ENCODE measurements at places on chromosomes 11 and 22.

DNA sequence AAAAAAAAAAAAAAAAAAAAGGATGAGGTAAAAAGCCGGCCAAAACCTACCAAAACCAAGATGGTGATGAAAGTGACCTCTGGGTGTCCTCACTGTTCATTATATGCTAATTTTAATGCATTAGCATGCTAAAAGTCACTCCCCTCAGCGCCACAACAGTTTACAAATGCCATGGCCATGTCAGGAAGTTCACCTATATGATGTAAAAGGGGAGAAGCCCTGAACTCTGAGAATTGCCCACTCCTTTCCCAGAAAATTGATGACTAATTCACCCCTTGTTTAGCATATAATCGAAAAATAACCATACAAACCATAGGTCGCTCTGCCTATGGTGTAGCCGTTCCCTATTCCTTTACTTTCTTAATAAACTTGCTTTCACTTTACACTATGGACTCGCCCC lies 11.1 kb downstream of the C11orf96 start:
- no peak for DNase-seq

DNA sequence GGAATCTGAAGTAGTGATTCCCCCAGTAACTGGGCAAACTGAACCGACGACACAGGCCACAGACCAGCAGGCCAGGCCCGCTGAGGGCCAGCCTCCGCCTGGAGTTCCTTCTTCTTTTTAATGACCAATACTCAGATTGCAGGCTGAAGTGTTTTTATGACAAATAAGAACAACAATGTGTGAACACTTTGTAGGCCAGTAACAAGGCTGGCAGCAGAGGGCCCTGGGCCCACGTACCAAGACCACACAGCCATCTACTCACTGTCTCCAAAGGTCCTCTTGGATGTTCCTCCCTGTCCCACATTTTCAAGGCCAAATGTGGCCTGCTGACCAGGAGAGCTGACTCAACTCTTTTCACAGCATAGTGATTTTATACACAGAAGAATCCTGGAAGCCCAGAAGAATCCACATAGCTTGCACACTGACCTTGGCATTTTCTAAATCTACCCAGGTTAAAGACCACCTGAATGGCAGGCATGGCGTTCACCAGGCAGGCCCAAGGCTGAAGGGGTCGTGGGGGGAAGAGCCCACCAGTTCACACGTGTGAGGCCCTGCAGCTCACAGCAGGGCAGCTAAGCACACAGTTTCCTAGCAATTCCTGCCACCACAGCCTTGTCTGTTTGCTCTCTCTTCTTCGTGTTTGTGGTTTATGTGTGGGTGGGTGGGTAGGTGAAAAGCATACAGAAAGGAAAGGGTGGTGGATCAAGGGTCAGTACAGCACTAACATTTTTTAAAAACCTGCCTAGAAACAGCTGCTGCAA lies 13.3 kb downstream of the SMCO4 start:
- no peak for DNase-seq

DNA sequence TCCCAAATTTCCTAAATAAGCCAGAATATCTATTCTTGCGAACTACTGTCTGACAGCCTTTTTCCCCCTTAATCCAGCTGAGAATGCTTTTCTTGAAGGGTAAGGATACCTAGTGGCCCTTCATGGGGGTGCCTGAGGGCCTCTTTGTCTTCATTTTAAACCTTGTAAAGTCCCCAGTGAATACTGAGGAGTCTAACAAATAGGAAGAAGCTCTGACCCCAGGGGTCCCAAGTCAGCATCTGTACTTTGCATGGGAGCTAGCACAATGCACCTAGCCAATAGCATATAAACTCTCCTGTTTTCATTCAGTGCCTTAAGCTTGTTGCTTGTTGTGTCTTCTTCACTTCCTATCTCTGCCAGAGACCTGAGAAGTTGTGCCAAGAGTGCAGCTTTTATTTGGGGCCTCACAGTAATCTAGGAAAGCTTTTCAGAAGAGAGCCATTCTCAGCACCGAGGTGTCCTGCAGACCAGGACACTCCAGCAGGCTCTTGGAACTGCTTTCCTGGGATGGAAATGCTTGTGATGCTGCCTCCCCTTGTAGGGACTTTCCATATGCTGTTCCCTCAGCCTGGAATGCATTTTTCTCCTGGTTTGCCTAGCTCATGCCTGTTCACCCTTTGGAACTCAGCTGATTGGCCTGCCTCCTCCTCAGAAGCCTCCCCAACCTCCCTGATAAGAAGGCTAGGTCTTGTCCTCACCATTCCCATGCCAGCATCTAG lies 37.2 kb downstream of the BMAL1 start:
- no peak for DNase-seq

GRCh38 chr22:17639247-17639741 lies 737 bp downstream of the BCL2L13 start:
- no peak for DNase-seq

DNA sequence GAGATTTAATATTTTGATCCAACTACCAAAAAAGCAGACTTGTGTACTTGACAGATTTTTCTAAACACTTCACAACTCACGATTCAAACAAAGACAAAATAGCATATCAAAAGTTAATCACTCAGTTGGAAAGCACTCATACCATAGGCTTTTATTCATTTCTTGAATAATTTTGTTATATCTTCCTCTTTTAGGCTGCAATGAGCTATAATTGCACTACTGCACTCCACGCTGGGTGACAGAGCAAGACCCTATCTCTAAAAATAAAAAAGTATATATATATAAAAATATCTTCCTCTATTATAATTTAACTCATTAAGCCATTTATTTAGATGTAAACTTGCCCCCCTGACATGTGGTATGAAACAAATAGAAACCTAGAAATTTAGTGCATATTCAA lies 19.9 kb downstream of the SC5D start:
- no peak for DNase-seq

GRCh38 chr22:29744902-29745301 lies 21.9 kb downstream of the ZMAT5 start:
- peak; percentile 49 for DNase-seq

DNA sequence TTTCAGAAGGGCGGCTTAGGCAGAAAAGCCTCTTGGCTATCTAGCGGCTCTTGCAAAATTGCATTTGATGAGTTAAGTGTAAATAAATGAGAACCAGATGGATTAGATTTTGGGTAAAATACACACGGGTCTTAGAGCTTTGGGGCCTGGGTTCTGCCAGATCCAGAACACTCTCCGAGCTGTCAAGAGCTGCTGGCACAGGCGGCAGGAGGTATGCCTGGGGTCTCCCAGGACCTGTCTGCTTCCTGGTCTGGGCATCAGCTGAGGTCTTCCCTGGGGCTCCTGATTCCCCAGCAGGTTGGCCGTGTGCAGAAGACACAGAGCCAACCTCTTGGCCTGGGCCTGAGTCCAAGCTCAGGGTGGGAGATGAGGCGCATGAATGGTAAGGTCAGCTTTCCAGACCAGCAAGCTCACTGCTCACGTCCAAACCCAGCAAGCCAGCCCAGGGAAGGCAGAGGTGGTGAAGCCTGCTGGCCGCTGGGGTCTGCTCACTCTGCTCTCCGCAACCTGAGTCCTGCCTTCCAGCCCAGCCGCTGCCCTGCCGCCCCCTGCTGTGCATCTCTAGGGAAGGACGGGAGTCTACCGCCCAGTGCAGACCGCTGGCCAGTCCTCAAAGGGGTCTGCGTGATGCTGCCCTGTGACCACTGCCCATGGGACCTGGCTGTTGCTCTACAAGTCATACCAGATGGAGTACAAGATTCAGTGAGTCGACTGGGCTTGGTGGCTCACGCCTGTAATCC lies 44.9 kb downstream of the SCUBE1 start:
- DNase-seq = no peak

- DNase-seq = no peak
These were observed 18.1 kb downstream of the TBC1D10A start for GRCh38 chr22:30308518-30309230.

DNA sequence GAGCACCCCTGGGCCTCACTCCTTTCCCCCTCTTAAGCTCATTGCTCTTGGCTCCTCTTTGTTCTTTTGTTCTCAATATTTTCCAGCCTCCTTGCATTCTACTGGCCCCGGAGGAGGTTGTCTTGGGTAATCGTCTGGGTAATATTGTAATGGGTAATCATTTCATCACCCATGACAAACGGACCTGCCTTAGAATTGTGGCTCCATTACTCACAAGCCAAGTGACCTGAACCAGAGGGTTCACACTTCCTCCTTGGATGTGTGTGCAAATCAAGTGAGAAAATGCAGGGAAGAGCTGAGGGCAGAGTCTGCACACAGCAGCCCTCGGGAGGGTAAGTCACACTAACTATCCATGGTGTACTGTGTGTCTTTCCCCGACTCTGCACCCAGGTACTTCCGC lies 305.0 kb downstream of the BUD13 start:
- DNase-seq = peak; percentile 4

- no peak for DNase-seq
These were observed 20.8 kb downstream of the C11orf71 start for GRCh38 chr11:114379394-114380069.

DNA sequence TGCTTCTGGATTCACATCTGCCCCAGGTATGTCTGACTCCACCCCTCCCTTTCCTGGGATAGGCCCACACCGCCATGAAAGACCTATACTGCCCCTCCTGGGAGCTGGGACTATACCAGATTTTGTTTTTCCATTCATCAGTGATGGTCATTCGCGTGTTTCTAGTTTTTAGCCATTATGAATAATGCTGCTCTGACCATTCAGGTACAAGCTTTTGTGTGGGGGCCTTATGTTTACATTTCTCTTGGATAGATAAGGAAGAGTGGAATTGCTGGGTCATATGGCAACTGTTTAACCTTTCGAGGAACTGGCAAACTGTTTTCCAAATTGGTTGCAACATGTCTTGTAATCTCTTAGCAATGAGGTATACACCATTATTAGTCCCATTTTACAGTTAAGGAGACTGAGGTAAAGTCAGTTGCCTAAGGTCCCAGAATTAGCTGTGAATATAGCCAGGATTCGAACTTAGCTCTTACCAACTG lies 1.2 kb upstream of the TBC1D10A start:
- no peak for DNase-seq

DNA sequence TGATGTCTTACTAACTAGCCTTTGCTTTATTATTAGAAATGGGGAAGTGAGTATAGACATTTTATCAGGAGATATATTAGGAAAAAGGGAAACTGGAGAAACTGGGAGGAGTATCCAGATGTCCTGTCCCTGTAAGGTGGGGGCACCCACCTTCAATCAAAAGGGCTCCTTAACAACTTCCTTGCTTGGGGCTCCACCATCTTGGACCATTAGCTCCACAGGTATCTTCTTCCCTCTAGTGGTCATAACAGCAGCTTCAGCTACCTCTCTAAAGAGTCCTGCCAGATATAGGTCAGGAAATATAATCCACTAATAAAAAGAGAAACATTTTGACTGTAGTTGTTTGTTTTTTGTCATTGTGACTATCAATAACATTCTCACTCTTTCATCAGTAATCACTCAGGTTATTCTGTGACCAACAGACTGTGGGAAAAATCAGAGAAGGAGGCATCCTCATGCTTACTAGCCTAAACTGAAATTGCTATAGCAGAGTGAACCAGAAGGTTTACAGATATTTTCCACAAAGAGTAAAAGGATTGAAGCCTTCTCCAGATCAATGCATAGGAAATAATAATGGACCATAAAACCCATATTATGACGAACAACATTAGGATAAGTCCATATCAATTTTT lies 10.4 kb downstream of the OR51B4 start:
- no peak for DNase-seq

- no peak for DNase-seq
These were observed 1402.6 kb downstream of the BRD1 start for GRCh38 chr22:48425091-48425506.

GRCh38 chr11:18669219-18669596 lies 29.4 kb upstream of the TMEM86A start:
- no peak for DNase-seq

DNA sequence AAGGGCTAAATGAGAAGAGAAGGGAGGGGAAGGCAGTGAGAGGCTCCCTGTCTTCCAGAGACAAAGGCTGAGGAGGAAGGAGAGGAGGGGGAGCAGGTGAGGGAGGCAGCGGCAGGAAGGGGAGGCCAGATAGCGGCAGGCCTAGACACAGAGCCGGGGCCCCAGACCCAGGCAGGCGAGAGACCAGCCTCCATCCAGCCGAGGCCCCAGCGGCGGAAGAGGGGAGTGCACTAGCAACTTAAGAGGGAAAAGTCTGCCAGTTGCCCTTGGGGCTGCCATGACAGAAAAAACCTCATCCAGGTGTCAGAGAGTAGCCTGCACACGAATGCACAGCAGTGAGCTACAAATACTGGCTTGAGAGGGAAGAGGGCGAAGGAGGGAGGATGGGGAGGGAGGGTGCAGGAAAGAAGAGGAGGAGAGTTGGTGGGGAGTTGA lies 46.7 kb downstream of the IGLL1 start:
- no peak for DNase-seq

GRCh38 chr11:127017482-127017881 lies 16.9 kb upstream of the KIRREL3 start:
- peak; percentile 61 for DNase-seq

- no peak for DNase-seq
These were observed 238.4 kb downstream of the BUD13 start for GRCh38 chr11:116534270-116534975.

DNA sequence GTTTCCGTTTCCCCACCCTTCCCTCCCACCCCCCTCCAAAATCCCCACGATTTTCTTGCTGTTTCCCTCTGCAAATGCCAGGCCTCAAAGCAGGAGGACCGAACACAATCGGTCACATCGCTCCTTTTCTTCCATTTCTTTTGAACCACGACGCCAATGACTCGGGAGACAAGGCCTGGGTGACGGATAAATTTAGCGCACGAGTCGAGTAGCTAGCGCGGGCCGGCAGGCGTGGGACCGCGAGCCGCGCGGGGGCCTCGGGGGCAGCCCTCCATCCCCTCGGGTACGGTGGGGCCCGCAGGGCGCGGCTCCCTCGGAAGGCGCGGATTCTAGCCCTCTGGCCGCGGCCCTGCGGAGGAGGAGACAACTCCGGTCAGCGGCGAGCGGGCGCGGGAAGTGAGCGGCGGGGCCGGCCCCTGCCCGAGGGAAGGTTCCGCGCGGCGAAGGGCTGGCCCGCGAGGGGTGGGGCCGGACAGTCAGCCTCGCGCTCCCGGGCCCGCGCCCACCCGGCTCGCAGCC lies 414 bp downstream of the JOSD1 start:
- no peak for DNase-seq

DNA sequence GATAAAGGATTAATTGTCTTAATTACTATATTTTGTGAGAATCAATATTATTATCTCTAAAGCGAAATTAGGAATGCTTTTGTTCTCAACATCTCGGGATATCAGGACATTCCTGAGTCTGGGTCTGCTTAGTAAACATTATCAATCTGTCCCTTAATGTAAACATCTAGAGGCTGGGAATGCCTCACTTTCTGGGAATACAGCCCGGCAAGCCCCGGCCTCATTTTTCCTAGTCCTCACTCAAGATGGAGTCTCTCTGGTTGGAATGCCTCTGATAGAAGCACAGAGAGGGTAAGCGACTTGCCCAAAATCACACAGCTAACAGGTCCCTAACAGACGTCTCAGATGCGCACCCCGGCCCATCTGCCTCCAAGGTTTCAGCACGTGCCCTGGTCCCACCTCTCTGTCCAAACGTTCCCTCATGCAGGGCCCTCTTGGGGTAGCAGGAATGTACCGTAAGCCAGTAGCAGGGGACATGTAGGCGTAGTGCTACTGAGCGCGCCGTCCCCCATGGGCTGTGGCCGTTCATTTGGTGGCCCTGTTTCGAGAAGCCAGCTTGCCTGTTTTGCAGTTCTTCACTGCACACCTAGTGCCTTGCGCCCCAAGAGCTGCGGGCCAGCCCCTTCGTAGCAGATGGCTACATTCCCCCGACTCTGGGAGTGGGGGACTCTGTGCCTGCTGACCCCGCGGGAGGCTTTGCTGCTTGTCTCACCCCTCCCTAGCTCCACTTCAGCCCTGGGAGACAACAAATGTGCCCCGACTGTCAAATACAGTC lies 62.2 kb upstream of the FADD start:
- no peak for DNase-seq

All from AG09309 (cell line).